ENCODE measurements at places on chromosomes 6 and 20.

GRCh38 chr20:36210436-36211021 lies 25.7 kb upstream of the AAR2 start:
- DNase-seq: no peak

DNA sequence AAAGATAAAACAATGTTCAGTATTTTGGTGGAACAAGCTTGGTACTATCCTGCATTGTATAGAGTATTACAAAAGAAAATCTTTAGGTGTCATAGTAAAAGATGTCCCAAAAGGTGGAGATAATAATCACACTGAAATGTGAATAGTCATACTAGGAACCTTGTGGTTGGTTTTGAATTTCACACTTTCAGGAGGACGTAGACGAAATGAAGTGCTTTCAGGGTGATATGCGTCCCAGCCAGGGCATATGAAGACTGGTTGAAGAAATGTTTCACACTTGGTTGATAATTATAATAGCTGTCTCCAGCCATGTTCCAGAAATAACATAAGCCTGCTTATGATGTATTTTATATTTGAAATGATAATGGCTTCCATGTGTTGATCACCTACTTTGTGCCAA lies 60.4 kb downstream of the SCAND1 start:
- DNase-seq: no peak

DNA sequence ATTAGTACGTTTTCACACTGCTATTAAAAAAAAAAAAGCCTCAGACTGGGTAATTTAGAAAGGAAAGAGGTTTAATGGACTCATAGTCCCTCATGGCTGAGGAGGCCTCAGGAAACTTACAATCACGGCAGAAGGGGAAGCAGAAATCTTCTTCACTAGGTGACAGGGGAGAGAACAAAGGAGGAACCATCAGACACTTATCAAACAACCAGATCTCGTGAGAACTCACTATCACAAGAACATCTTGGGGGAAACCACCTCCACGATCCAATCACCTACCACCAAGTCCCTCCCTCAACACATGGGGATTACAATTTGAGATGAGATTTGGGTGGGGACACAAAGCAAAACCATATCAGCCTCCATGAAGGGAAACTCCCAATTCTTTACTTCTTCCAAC lies 85.2 kb upstream of the MAFB start:
- DNase-seq: no peak

DNA sequence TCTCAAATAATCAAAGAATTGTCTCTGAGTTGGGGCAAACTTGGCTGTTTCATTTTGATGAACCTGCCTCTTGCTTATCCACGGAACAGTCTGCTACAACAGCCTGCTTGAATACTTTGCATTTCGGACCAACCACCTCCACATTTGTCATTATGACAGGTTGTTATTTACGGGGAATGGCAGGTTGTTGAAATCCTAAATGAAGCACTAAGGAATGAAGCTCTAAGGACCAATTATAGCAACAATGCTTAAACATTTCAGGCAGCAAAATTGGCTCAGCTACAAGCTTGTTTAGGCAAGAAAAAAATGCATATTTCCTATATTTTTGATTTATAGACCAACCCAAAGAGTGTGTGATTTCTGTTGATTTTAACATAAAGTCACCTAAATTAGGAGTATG lies 84.5 kb downstream of the MAP3K7 start:
- DNase-seq: no peak

DNA sequence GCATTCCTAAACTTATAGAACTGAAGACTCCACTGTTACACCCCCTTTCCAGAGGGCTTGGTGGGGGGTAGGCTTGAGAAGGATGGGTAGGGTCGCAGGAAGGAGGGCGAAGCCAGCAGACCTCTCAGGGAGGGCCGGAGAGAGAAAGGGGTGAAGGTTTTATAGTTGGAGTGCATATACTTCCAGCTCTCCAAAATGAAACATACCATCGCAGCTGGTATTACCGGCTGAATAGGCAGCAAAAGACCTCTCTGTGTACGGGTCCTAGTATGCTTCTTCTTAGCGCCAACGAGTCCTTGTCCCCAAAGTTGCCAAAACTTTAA lies 1.0 kb upstream of the VGLL2 start:
- DNase-seq: no peak

DNA sequence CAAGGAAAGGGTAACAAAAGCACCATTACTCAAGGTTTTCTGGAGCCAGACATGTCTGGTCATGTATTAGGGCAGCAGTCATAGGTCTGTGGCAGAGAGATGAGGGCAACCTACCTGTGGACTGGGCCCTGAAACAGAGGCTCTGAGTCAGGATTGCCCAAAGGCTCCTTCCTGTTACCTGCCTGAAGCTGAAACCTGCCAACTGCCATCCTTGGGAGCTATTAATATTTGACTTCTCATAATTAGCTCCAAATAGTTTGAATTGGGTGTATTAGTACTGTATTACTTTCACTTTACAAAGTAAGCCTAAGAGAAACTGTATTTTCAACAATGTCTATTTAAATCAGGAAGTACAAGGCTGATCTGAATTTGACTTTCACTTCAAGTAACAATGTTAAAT lies 72.0 kb upstream of the TBX18 start:
- DNase-seq: no peak

- DNase-seq: no peak
Measured at GRCh38 chr6:16718356-16718755, 42.9 kb downstream of the ATXN1 start.

- no peak for DNase-seq
Measured at GRCh38 chr20:52824494-52825216, 147.5 kb upstream of the TSHZ2 start.

DNA sequence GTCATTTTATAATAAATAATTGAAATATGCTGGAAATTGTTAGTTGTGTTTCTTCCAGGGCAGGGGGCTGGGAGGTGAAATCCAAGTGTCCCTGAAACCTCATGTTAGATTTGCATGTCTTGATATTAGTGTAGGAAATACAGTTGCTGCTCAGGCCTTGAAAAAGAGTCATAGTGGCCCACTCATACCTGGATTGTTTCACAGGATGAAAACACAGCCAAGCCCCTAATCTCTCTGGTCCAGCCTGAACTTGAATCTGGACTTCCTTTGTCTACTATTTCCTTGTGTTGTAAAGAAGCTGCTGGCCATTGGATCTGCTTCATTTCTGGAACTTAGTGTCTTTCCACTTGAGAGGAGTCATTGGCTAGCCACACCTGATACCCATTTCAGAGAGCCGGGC lies 108.8 kb upstream of the JARID2 start:
- DNase-seq: no peak

GRCh38 chr20:24422091-24422760 lies 47.2 kb upstream of the SYNDIG1 start:
- no peak for DNase-seq

- no peak for DNase-seq
Measured at GRCh38 chr6:79862126-79862525, 85.2 kb downstream of the ELOVL4 start.

DNA sequence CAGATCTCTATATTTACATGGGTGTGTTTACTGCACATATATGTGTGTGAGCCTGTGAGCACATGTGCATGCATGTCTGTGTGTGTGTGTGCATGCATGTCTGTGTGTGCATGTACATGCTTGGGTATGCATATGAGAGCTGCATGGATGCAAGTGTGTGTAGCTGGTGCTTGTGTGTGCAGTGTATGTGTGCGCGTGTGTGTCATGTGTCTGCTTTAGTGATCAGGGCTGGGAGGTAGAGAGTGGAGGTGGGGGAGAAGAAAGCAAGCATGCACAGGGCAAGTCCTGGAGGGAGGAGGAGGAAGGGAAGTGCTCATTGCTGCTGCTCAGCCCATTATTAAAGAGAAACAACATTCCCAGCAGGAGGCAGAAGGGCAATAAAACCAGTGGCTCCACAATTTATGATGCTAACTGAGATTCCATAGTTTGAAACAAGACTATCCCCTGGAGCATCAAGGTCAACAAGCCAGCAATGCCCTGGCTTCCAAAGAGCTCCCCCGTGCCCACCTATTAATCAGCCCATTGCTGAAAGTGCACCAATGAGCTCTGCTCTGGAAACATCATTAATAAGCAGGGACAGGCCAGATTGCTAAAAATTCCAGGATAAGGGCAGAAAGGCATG lies 414.0 kb downstream of the MAFB start:
- DNase-seq: no peak

DNA sequence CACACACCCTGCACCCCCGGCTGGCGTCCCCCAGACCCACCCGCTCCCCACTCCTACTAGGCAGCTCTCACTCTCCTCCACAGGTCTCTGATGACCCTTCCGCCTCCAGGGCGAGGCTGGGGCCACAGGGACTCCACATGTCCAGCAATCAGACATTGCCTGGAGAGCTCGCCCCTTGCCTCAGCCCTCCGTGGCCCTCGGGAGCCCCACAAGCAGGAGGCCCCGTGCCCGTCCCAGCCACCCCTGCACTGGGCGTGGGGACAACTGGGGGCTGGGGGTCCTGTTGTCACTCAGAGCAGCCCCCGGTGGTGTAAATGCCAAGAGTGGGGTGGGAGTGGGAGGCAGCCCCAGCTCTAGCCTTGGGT lies 1.5 kb downstream of the COL20A1 start:
- DNase-seq: no peak

- DNase-seq: no peak
Measured at GRCh38 chr6:31764198-31764597, 1.7 kb downstream of the SAPCD1 start.

DNA sequence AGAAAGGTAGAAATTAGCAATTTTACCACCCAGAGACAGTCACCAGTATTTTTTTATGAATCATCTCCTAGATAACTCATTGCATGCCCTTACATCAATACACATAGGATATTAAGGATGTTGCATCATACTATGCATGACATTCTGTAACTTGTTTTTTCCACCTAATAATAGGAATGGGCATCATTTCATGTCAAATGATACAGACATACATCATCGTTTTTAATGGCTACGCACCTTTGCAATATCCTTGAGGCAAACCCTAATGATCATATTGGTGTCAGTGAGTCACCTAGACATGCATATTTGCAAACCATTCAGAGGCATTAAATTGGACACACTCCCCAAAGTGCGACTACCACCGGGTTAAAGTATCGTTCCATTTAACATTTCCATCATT lies 309.7 kb upstream of the AGPAT4 start:
- DNase-seq: no peak

DNA sequence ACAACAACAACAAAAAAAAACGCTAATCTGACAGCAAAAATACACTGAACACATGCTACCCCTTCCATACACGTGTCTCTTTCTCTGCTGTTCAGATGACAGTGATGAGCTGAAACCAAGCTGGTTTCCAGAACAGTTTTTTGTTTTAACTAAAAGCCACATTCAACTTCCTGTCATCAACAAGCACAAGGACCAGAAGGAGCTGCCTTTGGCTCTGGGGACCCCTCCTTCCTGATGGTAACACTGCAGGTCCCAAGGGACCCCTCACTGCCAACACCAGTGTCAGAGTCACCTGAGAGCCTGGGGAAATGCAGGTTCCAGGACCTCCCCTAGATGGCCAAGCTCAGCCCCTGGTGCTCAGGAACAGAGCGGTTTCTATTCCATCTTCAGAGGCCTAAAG lies 6.0 kb downstream of the CST7 start:
- DNase-seq: no peak

- no peak for DNase-seq
Measured at GRCh38 chr6:90036963-90037362, 142.7 kb downstream of the GJA10 start.

- no peak for DNase-seq
Measured at GRCh38 chr6:13068586-13069210, 259.6 kb downstream of the TBC1D7 start.

DNA sequence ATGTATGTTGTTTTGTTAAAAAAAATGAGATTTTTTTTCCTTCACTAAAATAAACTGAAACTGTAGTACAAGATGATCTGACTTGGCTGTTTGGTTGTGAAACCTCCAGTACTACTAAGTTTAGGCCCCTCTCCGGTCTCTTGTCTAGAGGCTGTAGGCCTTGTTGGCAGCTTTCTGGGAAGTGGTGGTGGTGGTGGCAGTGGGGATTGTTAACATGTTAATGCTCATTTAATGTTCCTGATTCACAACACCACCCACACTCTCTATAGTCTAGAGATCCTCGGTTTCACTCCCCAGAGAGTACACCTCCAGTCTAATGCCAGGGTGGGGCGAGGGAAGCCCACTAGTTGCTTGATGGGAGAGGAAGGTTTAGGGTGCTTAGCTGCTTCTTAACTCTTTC lies 24.1 kb downstream of the STK4 start:
- no peak for DNase-seq

DNA sequence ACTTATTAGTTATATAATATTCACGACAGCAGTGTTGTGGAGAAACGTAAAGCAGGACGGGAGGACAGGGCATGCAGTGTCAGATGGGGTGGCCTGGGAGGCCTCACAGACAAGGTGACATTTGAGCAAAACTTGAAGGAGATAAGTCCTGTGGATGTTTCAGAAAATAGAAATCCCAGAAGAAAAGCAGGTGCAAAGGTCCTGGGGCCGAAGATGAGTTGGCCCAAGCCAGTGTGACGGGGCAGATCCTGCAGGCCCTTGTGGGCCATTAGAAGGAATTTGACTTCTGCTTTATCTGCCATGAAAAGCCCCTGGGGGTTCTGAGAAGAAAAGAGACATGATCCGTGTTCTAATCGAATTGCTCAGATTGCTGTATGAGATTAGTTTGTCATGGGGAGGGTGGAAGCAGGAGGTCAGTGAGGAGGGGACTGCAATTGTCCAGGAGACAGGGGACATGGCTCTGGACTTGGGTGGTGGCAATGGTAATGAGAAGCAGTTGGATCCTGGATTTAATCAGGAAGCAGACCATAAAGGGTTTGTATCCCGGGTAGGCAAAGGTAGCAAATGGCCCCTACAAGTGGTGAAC lies 437.4 kb upstream of the SULF2 start:
- DNase-seq: no peak

- no peak for DNase-seq
Measured at GRCh38 chr20:62201173-62202082, 18.6 kb downstream of the MTG2 start.

GRCh38 chr20:43658069-43658722 lies 8.7 kb upstream of the MYBL2 start:
- no peak for DNase-seq

DNA sequence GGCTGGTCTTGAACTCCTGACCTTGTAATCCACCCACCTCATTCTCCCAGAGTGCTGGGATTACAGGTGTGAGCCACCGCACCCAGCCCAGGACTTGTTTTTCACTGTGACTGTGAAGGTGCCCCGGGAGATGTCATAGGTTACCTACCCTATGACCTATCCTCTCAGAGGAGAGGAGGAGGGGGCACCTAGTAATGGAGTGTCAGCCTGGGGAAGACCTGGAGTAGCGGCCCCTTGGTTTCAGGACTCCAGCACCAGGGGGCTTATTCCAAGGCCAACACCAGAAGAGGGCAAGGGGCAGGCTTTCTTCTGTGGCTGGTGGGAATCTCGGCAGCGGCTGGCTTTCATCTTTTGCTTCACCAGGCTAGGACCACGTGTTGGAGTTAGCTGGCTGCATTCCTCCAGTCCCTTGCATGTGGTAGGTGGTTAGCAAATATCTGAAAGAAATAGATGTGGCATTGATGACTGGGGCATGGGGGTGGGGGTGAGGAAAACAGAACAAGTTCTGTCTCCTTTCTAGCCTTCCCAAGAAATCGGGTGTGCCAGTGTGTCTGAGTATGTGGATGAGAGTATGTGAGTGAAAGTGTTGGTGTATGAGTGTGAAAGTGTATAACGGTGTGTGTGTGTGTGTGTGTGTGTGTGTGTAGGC lies 7.9 kb upstream of the ITPR3 start:
- no peak for DNase-seq

Data from activated naive CD4-positive, alpha-beta T cell (primary cell).